ENCODE measurements at places on chromosomes 4 and X.

DNA sequence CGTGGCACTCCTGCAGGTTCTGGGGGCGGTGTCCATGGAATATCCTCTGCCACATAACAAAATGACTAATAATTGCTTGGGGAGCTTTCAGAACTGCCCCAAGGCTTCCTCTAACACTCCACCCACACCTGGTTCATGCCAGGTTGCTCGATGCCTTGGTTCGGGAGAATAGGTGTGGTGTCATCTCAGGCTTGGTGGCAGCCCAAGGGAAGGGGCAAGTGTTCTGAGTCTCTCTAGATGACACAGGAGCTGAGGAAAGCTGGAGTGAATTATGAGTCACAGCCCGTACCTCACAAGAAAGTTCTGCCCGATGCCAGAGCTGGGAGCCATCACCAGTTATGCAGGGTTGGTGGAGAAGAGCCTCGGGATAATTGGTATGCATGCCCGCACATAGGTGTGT is 14.7 kb downstream of the FTSJ1 start:
- no peak for DNase-seq

GRCh38 chr4:21888195-21888976 is 60.2 kb downstream of the KCNIP4 start:
- DNase-seq = no peak

GRCh38 chr4:5822619-5823018 is 70.3 kb downstream of the CRMP1 start:
- no peak for DNase-seq

DNA sequence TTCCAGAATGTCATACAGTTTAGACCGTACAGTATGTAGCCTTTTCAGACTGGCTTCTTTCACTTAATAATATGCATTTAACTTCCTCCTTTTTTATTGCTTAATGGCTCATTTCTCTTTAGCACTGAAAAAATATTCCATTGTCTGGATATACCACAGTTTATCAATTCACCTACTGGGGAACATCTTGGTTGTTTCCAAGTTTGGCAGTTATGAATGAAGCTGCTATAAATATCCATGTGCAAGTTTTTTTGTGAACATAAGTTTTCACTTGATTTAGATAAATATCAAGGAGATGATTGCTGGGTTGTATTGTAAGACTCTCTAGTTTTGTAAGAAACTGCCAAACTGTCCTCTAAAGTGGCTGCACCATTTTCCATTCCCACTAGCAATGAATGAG is 375.5 kb downstream of the PCDH18 start:
- DNase-seq = no peak

DNA sequence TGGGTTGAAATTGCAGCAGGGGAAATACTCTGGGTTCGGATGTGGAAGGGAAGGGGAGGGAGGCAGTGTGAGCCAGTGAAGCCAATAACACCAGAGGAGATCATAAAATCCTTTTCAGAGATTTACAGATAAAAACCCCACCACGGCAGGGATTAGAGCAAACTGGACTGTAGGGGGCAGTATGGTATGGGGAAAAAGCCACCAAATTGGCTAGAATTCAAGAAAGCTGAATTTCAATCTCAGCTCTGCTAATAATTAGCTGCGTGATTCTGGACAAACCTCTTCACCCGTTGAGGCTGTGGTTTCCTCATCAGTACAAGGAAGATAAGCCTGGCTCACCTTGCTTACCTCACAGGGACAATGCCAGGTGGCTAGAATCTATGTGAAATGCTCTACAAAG is 108.1 kb downstream of the ATG4A start:
- DNase-seq = no peak

DNA sequence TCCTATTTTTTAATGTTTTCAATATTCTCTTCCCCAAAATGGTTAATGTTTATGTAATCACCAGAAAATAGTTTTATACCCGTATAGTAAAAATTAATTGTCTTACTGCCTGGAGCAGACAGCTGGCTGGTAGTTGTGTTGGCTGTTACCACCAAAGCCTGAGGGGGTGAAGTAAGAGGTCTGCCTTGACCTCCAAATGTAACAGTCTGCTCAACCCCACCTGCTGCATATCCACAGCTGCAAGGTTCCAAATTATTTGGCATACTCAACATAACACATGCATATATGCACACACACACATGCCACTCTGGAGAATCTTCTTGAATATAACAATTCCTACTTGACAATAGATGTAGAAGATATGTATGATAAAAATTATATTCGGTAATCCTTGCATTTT is 624.3 kb downstream of the ADGRL3 start:
- no peak for DNase-seq

GRCh38 chrX:45623266-45623665 is 422.6 kb upstream of the DIPK2B start:
- no peak for DNase-seq

DNA sequence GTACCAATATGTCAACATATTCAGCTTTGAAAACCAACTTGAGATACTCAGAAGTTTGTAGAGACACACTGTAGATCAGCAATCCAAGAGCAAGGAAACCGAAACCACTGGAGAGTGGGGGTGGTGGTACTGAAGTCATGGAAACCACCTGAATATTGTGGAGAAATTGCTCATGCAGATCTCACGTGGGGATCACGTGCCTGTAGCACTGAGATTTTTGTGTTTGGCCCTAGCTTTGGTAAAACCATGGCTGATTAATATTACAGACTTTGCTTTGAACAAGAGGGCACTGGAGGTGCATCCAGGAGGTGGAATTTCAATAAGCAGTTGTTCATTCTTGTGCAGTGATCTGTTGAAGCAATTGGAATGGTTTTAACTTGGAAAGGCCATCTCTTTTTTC is 47.2 kb downstream of the GBA3 start:
- DNase-seq = no peak

- DNase-seq = no peak
Measured at GRCh38 chr4:187027272-187027671, 303.6 kb upstream of the FAT1 start.

- no peak for DNase-seq
Measured at GRCh38 chr4:24805067-24805466, 9.7 kb downstream of the SOD3 start.

GRCh38 chrX:72308566-72309296 is 3.0 kb upstream of the CITED1 start:
- DNase-seq = no peak

GRCh38 chr4:4980621-4981230 is 38.5 kb downstream of the CYTL1 start:
- DNase-seq = no peak

GRCh38 chrX:110723844-110724243 is 71.8 kb downstream of the CHRDL1 start:
- no peak for DNase-seq

DNA sequence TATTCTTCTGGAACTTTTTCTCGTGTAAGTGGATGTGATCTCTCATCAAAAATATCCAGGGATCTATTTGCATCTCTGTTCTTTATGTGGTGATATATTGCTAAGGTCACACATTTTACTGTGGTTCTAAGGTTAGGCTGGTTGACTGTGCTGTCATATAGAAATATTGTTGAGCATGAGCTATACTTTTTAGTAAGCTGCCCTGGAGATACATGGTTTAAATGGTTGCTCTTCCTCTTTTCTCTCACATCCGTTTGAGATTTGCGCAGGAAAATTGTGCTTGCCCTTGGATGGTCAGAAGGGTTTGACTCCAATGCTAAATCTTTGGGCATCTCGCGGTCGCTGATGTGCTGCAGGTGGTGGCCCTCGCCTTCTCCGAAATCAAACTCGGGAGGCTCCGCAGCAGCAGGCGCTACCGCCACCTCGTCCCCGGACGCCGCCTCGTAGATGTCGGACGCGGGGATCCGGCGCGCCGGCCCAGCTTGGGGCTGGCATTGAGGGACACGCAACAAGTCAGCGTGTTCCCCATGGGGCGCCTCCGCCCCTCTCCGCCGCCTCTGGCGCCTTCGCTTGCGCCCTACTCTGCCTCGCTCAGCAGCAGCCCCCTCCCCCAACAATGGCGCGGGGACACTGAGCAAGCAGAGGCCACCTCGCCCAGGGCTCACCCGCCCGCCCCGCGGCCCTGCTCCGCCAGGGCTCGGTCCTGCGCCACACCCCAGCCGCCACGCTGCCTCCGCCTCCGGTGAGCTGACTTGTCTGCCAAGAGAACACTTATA is 154.5 kb downstream of the MSN start:
- no peak for DNase-seq

- DNase-seq = no peak
Measured at GRCh38 chr4:141810038-141810711, 173.8 kb downstream of the IL15 start.
